ENCODE measurements at places on chromosomes 13 and 19.

- no peak for DNase-seq
Measured at GRCh38 chr13:64083811-64084210, 2668.2 kb upstream of the PCDH20 start.

- no peak for DNase-seq
Measured at GRCh38 chr13:53285896-53286430, 257.4 kb downstream of the OLFM4 start.

DNA sequence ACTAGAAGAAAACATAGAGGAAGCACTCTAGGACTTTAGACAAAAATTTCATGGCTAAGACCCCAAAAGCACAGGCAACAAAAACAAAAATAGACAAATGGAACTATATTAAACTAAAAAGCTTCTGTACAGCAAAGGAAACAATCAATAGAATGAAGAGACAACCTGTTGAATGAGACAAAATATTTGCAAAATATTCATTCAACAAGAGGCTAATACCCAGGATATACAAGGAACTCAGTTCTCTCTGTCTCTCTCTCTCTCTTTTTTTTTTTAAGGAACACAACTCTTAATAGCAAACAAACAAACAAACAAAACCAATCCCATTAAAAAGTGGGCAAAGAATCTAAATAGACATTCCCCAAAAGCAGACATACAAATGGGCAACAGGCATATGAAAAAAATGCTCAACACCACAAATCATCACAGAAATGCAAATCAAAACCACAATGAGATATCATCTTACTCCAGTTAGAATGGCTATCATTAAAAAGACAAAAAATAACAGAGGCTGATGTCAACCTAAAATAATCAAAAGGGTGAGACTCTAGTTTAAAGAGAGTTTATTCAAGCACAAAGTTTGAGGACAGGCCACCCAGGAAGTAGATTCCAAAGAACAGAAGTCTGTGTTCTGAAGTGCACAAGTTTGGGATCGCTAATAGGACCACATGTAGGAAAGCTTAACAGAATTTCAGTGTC is 27.1 kb upstream of the SLC7A9 start:
- DNase-seq, result no peak

DNA sequence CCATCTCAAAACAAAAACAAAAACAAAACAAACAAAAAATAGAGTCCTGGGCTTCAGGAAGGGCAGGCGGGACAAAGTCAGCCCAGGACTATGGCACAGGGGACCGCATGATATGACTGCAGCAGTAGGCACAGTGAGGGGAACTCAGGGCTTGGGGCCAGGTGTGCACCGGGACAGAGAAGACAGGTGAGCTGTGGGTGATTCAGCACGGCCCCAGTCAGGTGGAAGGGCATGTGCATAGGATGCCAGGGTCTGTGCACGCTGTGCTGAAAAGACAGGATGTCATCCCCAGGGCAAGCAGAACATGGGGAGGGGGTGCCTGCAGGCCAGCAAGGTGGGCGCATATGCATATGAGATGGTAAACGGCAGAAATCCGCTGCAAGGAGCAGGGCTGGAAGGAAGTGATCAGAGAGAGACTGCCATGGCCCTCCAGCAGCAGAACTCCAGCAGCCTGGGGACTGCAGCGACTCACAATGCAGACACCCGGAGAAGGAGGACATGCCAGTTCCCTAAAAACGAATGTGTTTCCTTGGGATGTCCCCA is 15.0 kb downstream of the EPS15L1 start:
- no peak for DNase-seq

- peak; percentile 18 for DNase-seq
Measured at GRCh38 chr19:30666301-30666803, 294.2 kb downstream of the ZNF536 start.

- DNase-seq, result no peak
Measured at GRCh38 chr13:47454986-47455385, 546.1 kb downstream of the SUCLA2 start.

GRCh38 chr13:108056278-108056677 is 159.1 kb downstream of the LIG4 start:
- no peak for DNase-seq

GRCh38 chr19:33805313-33805712 is 8.6 kb downstream of the KCTD15 start:
- DNase-seq, result no peak

GRCh38 chr13:85772367-85772766 is 26.9 kb downstream of the SLITRK6 start:
- DNase-seq, result no peak

DNA sequence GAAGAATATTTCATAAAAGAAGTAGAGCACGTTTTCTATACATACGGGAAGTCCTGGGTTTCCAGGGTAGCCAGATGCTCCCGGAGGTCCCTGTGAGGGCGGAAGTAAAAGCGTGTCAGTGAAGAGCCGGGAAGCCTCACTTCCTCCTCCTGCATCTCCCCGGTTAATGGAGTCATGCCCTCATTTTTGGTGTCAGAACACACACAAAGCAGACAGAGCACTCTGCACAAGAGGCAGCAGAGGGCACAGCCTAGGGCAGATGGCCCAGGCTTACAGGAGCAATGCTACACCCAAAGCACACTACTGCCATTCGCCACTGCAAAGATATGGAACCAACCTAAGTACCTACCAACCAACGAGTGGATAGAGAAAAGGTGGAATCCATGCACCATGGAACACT is 94.4 kb downstream of the COL4A1 start:
- no peak for DNase-seq

- no peak for DNase-seq
Measured at GRCh38 chr19:10565028-10565566, 713 bp downstream of the KRI1 start.

GRCh38 chr13:30572859-30573275 is 44.9 kb upstream of the USPL1 start:
- DNase-seq, result no peak

GRCh38 chr19:17719730-17720400 is 585 bp downstream of the MAP1S start:
- DNase-seq, result peak; percentile 53

DNA sequence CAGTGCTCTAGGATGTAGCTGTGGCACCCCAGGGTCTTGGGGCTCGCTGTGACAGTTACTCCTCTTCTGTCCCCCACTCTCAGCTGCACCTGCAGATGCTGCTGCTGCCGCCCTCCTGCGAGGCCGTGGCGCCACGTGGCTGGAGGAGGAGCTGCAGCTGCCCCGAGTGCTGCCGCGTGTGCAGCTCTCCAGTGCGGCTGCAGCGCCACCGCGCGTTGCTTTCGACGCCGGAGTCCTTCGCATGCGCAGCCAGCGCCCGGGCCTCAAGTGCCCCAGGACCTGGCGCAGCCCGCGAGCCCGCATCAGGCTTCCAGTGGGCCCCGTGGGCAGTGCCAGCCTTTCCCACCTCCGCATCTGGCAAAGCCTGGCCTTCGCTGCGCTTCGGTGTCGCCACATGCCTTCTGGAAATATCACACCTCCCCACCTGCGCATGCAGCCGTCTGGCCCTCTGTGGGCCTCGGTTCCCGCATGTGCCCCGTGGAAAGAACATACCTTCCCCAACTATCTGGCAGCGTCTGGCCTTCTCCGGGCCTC is 692 bp upstream of the ZNF580 start:
- DNase-seq, result peak; percentile 43

- DNase-seq, result no peak
Measured at GRCh38 chr13:46666727-46667456, 113.9 kb downstream of the LRCH1 start.

GRCh38 chr13:112447761-112448603 is 71.8 kb downstream of the SPACA7 start:
- DNase-seq, result no peak

GRCh38 chr19:52673014-52673413 is 34.9 kb upstream of the ZNF83 start:
- DNase-seq, result no peak

DNA sequence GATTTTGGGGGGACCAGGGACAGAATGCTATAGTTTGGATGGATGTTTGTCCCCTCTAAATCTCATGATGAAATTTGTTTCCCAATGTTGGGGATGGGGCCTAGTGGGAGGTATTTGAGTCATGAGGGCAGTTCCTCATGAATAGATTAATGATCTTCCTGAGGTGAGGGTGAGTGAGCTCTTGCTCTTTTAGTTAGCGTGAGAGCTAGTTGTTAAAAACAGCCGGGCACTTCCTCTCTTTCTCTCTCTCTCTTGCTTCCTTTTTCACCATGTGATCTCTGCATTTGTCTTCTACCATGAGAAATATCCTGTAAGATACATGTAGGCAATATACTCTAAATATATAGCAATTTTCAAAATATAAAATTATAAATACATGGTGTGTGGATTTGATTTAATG is 290.8 kb upstream of the PCDH9 start:
- DNase-seq, result no peak

GRCh38 chr19:16467581-16467980 is 4.2 kb downstream of the EPS15L1 start:
- DNase-seq, result peak; percentile 62

GRCh38 chr13:113792886-113793717 is 34.1 kb downstream of the TMEM255B start:
- DNase-seq, result no peak

DNA sequence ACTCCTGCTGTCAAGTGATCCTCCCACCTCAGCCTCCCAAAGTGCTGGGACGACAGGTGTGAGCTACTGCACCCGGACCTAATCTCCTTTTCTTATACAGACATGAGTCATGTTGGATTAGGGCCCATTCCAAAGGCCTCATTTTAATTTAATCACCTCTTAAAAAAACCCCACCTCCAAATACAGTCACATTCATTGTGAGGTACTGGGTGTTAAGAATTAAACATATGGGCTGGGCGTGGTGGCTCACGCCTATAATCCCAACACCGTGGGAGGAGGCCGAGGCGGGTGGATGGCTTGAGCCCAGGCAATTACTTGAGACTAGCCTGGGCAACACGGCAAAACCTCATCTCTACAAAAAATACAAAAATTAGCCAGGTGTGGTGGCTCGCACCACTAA is 46.6 kb downstream of the PIN1 start:
- no peak for DNase-seq

GRCh38 chr19:16886305-16886880 is 2.4 kb upstream of the F2RL3 start:
- DNase-seq, result no peak

DNA sequence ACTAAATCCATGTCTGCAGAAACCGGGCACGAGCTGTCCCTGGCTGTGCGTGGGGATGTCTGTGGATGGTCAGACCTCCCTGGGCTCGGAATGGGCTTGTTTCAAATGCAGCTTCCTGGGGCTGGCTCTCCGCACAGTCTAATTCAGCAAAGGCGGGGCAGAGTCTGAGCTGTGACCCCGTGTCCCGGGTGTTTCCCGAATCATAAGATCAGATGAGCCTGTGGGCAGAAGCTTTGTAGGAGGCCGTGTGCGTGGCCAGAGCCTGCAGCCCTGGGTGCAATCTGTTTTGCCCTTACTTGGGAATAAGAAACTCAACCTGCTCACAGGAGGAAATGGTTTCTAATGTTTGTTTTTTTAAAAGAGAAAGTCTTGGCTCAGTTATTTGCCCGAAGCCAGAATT is 13.9 kb upstream of the GNA11 start:
- no peak for DNase-seq

DNA sequence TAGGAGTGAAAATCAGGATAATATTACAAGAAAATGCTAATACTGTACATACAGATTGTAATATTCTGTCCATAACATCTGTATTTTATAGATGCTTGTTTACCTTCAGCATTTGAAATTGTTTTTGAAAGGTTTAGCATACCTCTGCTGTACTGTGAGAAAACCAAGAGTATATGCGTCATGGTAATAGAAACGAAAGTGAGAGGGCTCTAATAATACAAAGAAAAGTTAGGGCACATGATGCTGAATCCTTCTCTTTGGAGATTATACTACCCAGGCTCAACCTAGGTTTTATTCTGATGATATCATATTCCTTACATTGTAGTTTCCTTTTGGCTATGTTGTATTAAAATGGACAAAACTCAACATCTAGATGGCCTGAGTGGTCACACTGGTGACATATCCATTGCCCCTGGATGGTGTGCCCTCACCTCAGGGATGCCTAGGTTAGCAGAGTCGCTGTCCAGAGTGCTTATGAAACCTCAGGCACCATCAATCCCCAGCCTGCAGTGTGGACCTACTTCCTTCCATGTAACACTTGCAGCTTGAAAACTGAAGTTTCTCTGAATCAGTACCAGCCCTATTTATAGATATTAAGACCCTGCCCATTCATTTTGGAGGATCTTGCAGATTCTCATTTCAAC is 253.7 kb downstream of the KCTD12 start:
- DNase-seq, result no peak

GRCh38 chr19:47145639-47146486 is 15.2 kb downstream of the SAE1 start:
- DNase-seq, result no peak

- DNase-seq, result no peak
Measured at GRCh38 chr19:57720878-57721277, 6.5 kb downstream of the ZNF671 start.

- DNase-seq, result no peak
Measured at GRCh38 chr13:105445796-105446195, 1089.7 kb downstream of the EFNB2 start.

GRCh38 chr13:60032851-60033250 is 130.9 kb downstream of the DIAPH3 start:
- no peak for DNase-seq

GRCh38 chr13:52999093-52999696 is 29.4 kb upstream of the OLFM4 start:
- DNase-seq, result no peak

GRCh38 chr13:22427066-22427465 is 753.7 kb upstream of the SGCG start:
- no peak for DNase-seq

GRCh38 chr19:31963746-31964145 is 381.7 kb upstream of the ZNF507 start:
- DNase-seq, result no peak

- no peak for DNase-seq
Measured at GRCh38 chr13:62057286-62057685, 641.6 kb upstream of the PCDH20 start.

- DNase-seq, result no peak
Measured at GRCh38 chr13:112877539-112877938, 91.5 kb upstream of the MCF2L start.

- DNase-seq, result no peak
Measured at GRCh38 chr13:27821566-27821965, 29.3 kb downstream of the GSX1 start.

GRCh38 chr13:67008075-67008668 is 222.0 kb downstream of the PCDH9 start:
- no peak for DNase-seq

DNA sequence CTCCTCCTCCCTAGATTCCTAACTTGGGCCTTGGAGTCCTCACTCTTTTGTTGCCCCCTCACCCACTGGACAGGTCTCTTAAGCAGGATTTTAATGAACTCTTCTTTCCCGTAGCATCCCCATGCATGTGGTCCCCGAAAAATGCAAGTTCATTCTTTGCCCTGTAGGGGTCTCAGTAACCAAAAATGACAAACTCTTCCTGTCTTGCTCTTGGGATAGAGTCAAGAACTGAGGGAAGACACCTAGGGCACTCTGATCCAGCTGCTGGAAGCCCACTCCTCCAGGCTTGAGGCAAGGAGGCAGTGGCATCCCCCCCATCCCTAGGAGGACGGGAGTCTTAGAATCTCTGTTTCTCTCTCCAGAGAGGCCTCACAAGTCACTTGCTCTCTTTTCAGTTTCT is 987.0 kb downstream of the DIAPH3 start:
- no peak for DNase-seq

GRCh38 chr19:39021063-39021462 is 11.3 kb downstream of the FBXO27 start:
- no peak for DNase-seq

GRCh38 chr13:110424569-110425443 is 117.7 kb downstream of the COL4A2 start:
- DNase-seq, result no peak
